ENCODE measurements at places on chromosomes 2 and 18.

GRCh38 chr2:40457366-40457765 is 5.5 kb upstream of the SLC8A1 start:
- no peak for DNase-seq

DNA sequence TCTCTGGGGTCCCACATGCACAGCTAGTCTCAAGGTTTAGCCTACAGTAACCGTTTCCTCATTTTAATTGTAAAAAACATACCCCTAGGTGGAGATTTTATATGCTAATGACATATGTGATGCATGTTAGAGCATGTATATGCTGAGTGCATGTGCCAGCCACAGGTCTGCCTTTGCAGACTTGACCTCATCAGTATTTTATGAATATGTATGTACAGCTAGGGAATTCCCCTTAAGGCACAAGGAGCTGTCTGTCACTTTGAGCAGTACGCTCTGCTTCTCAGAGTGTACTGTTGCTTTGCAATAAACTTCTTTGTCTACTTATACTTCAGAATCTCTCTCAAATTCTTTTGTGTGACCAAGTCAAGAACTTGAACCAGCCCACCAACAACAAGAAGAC is 131.2 kb upstream of the ERBB4 start:
- DNase-seq = no peak

DNA sequence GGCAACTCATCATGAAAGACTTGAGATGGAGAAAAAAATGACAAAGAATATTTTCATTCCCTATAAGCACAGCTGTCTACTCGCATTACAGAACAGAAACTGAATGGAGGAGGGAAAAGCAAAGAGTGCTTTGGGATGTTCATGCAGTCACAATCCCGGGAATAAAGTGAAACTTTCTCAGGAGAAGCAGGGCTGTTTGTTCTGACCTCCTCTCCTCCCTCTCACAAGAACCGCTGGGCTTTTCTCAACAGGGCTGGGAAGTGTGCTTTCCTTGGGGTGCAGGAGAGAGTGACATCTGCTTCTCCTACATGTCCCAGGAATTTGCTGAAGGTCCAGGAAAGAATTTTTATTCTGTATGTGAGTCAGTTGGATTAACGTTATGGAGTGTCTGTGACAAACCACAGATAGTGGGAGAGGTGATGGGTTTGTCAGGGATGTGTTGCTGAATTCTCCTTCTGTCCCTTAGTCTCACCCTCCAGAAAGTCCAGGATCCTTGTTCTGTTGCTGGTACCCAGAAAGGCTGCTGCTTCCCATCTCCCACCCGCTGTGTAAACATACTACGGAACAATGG is 125.6 kb downstream of the HRH4 start:
- no peak for DNase-seq

- no peak for DNase-seq
These were observed 226.0 kb downstream of the PTPRM start for GRCh38 chr18:7793100-7793499.

GRCh38 chr2:189543367-189543766 is 37.2 kb downstream of the SLC40A1 start:
- no peak for DNase-seq

GRCh38 chr2:106057206-106057605 is 136.9 kb downstream of the UXS1 start:
- DNase-seq = no peak

DNA sequence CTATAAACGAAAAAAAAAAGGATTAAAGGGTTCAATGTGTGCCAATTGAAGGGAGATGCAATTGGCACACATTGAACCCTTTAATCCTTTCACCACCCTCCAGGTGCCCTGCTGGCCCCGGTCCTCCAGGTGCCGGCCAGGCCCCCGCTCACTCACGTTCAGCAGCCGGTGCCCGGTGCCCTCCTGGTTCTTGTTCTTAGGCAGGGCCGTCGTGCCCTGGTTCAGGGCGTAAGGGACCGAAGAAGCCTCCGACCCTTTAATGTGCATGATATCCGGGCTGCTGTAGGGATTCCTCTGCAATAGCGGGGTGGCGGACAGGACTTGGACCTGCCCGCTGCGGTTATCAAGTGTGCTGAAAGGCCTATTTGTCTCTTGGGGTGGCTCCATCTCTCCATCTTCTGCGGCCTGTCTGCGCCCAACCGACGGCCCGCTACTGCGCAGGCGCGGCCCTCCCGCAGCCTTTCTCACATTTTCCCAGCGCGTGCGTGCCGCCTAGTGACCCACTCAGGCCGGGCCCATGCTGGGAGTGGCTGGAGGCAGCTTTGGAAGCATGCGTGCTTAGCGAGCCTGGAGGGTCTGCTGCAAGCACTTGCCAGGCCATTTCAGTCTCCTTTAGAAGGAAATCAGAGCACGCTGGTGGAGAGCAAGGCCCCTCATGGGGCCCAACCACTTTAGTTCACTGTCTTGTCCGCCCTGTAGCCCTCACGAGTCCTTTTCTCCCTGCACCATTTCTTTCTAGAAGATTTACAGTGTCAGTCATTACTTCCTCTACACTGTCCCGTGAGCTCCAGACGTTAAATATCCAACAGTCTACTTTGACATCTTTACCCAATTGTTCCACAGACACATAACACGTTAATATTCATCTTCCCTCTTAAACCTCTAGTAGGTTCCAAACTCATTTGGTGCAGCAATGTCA is 24.3 kb downstream of the TMEM237 start:
- DNase-seq = peak; percentile 92

DNA sequence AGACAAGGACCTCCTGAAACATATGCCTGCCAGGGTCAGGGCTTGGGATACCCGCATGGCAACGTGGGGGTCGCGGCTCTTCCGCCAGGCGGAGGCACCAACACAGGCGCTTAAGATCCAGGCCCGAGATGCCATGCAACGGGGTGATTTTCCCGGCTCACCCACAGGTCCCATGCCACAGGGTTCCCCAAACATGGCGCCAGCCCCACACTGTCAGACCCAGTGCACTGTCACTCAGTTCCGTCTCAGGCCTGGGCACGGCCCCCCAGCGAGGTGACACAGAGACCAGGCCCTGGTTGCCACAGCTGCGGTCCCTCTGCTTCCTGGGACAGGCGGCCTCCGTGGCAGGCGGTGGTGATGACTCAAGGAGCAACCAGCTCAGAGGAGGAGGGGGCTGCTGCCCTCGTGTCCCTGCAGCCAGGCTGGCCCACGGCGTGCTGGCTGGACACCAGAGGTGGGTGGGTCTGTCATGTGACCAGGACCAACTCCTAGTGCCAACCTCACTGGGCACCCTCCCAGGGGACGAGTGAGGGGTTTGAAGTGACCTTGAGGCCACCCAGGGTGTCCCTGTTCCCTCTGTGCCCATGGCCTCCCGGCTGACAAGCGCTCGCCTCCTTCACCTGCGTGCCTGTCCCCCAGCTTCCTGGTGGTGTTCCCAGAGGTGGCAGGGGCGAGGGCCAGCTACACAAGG is 4.9 kb downstream of the PDCD1 start:
- DNase-seq = no peak

DNA sequence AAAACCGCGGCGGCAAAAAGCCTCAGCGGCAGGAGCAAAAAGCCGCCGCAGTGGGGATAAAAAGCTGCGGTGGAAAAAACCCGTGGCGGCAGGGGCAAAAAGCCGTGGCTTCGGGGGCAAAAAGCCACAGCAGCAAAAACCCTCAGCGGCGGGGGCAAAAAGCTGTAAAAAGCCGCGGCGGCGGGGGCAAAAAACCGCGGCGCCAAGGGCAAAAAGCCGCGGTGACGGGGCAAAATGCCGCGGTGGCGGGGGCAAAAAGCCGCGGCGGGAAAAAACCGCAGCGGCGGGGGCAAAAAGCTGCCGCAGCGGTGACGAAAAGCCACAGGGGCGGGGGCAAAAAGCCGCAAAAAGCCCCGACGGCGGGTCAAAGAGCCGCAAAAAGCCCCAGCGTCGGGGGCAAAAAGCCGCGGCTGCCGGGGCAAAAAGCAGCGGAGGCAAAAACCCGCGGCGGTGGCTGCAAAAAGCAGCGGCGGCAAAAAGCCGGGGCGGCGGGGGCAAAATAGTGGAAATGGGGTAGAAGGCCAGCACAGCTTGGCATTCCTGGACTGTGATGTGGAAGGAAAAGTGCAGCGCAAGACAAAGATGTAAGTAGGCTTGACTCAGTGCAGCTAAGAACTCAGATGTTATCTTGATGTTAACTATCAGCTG is 151.8 kb downstream of the ANKRD30BL start:
- no peak for DNase-seq

GRCh38 chr2:109353806-109354745 is 225.1 kb downstream of the SH3RF3 start:
- DNase-seq = peak; percentile 18

- DNase-seq = no peak
These were observed 94.6 kb downstream of the NYAP2 start for GRCh38 chr2:225494100-225494459.

DNA sequence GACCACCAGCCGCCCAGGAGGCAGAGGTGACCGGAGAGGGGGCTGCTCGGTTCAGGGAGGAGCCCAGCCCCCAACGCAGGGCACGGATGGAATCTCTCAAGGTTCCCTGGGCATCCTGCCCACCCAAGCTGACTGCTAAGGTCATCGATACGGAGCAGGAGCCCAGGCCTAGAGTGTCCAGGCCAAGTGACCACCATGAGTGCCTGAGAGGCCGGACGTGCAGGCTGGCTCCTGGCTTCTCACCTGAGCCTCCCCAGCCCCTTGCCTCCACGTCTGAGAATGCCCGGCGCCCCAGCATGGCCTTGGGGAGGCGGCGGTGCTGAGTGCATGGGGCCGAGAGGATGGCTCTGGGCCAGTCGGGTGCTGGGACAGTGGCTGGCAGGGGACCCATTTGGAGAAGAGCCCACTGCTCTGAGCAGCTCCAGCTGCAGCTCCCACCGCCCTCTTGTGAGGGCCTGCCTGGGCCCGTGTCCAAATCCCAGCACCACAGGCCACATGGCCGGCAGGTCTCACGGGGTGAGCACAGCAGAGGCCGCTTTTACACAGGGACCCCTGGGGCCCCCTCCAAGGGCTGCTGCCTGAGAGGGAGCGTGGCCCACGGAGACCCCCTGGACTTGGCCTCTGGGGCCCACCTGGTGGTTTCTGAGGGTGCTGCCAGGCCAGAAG is 102.8 kb upstream of the CTDP1 start:
- DNase-seq = peak; percentile 44

- DNase-seq = peak; percentile 16
These were observed 303.0 kb downstream of the NDUFA10 start for GRCh38 chr2:239721991-239722759.

DNA sequence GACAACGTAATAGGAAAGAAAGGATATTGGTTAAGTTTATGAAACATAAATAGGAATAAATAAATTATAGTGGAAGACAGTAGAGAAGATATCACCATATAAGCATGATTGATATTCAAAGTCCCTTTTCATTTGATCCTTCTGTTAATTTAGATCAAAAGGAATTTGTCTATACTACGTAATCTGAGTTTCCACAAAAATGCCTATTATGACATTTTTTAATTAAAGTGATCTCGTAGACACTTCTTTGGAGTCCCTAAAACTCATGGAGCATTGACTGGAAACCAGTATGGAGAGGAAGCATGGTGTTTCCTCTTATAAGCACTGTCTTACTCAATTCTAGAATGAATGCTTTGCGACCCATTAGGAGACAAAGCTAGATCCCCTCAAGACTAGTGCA is 411.4 kb upstream of the SPHKAP start:
- no peak for DNase-seq

DNA sequence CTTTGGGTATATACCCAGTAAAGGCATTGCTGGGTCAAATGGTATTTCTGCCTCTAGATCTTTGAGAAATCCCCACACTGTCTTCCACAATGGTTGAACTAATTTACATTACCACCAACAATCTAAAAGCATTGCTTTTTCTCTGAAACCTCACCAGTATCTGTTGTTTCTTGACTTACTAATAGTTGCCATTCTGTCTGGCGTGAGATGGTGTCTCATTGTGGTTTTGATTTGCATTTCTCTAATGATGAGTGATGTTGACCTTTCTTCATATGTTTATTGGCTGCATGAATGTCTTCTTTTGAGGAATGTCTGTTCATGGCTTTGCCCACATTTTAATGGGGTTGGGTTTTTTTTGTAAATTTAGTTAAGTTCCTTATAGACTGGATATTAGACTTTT is 382.6 kb upstream of the ZNF804A start:
- no peak for DNase-seq

DNA sequence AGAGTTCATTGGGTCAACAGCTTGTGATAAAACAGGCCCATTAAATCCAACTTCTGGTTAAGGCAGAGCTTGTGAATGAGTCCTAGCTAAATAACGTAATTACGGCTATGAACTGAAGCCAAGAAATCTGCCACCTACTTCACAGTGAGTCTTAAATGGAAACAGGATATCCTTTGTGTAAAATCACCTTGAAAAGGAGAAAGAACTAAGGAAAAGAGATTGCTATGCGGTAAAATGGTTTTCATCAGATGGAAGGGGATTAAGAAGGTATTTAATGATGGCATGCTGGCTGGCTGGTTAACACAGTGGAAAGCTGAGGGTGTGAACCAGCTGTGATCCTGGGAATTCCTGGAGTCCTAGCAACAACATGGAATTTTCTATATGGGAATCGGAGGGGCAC is 156.6 kb downstream of the DOK6 start:
- DNase-seq = no peak

DNA sequence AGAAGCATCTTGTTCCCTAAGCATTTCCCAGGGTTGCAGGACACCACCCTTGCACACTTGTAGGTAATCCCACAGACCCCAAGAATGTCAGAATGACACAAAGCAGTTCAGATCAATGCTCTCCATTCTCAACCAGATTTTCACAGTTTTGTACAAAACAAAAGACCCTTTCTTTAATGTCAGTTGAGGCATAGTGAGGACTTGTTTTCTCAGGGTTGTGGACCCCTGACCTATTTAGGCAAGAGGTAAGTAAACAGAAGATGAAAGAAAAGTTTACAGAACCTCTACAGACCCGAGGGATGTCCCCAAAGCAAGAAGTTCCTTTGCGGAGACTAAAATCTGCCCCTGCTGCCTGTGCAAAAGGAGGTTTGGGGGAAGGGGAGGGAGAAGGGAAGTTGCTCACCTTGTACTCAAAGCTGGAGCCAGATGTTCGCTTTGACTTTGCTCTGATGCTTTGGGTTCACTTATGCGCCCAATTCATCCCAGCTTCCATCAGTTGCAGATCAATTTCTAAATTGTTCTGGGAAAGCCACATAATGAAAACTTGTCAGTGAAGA is 635.4 kb downstream of the EPHA4 start:
- no peak for DNase-seq

GRCh38 chr2:218257390-218257981 is 3.3 kb upstream of the GPBAR1 start:
- DNase-seq = no peak

- DNase-seq = no peak
These were observed 34.5 kb downstream of the EMILIN2 start for GRCh38 chr18:2881088-2881839.

DNA sequence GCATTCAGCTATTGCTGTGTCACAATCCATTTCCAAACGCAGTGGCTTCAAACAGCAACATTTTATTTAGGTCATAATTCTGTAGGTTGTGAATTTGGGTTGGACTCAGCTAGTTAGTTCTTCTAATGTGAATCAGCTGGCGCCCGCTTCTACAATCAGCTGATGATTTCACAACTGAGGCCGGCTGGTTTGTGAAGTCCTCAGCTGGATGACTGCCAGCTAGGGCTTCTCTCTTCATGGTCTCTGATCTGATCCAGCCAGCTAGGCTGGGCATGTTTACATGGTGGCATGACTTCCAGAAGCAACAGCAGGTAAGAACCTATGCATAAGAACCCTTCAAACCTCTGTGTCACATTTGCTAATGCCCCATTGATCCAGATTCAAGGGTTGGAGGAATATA is 172.0 kb downstream of the SLC4A10 start:
- no peak for DNase-seq

Measured in stomach (tissue), 19 donors.